Panc1 (cell line): ENCODE measurements at places on chromosomes 2 and 18. TPM values are rescaled to one million over a fixed set of nuclear protein-coding genes. Genes with fewer than 3 reads are reported as not detected.

Gene CCDC142
- total RNA-seq = 24.2 TPM

DNA sequence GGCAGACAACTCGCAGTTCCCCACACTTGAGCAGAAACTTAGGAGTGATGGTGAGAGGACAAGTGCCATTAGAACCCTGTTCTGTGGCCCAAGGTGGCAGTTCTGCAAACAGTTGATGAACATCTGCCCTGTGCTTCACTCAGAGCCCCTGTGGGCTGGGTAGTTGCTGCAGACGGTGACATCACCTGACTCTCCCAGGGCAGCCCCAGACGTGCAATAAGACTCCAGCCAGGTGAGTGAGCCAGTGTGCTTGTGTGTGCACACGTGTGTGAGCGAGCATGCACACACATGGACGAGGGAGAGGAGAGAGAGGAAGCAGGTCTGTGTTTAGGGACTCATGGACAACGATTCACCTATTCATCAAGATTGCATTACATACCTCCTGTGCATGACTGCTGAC lies 136.0 kb upstream of the GLI2 start:
- DNase-seq = no peak

DNA sequence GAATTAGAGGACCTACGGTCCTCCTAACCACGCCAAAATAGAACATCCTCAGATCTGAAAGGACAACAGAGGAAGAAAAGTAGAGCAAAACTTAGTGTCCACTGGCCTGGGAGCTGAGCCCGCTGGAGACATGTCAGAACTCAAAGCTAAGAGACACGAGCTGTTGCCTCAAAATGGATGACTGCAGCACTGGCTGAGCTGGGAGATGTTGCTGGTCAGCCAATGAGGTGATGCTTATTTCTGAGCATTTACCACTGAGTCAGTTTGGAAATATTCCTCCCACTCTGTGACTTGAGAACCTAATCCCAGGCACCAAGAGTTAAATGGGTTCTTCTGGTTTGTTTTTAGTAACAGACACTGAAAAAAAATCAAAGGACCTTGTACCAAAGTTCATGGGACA lies 32.6 kb downstream of the FBXO15 start:
- no peak for DNase-seq

Gene SP140
- total RNA-seq = 1.1 TPM

GRCh38 chr2:22829791-22830190 lies 555.2 kb upstream of the KLHL29 start:
- DNase-seq = no peak

DNA sequence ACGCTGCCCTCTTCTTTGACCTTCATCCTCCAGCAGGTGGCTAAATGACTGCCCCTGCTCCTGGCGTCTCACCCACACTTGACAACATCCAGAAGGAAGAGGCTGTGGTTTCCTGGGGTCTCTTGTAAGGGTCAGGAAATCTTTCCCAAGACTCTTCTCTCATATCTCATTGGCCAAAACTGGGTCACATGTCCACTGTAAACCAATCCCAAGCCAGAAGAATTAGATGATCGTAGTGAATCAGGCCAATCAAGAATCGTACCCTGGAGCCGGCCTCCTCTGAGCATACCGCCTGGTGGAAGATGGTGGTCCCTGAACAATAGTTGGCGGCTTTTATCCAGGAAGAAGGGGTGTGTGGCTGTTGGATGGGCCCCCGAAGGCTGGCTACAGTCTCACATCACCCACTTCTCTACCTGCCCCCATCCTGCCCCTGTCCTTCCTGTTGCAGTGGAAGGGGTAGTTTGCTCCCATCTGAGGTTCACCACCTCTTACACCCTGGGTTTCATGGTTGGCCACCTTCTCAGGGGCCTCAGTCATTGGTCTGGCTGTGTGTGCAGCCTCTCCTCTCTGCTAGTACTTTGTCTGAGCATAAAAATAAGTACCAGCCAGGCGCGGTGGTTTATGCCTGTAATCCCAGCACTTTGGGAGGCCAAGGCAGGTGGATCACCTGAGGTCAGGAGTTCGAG lies 3.8 kb downstream of the SAG start:
- DNase-seq = no peak

DNA sequence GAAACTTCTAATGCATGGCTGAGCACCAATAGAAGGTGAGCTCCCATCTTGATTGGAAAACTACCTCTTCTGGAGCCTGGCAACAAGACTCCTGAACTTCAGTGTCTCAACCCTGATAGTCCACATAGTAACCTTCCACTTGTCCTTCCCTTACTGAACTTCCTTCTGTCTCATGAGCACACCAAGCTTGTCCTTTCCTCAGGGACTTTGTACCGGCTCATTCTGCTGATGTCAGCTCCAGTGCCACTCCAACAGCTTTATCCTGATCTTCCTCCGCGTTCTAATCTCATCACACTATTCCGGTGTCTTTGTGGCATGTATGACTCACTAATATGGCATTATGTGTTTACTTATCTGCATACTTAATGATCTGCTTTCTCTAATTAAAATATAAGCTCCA lies 862.0 kb upstream of the ID2 start:
- no peak for DNase-seq

DNA sequence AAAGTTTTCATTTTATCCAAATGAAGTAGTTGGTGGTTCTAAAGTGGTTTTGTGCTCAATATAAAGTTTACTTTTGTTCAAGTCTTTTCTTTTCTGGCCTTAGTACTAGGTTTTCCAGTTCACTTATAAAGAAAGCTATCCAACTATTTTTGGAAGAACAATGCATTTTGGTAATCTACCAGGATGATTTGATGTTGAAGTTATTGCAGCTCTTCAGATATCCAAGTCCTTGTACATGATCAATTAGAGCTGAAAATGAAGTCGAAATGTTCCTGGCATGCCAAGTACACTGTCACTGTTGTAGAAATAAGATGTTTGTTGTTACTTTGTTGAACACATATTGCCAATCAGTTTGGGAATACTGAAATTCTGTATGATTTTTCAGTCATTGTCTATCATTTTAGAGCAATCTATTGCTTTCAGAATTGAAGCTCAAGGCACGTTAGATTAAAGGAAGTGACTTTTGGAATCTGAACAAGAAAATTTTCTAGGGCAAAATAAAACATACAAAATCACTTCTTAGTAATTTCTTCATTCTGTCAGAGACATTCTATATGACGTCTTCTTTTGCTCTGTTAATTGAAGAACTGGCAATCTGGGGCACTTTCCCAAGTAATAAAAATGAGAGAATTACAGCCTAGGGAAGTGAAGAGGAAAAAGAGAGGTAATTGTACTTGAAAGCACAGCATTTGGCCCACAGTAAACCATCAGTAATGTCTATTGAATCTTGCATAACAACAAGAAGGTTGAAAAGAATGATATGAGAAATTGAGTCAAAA lies 232.3 kb downstream of the MREG start:
- DNase-seq = no peak

DNA sequence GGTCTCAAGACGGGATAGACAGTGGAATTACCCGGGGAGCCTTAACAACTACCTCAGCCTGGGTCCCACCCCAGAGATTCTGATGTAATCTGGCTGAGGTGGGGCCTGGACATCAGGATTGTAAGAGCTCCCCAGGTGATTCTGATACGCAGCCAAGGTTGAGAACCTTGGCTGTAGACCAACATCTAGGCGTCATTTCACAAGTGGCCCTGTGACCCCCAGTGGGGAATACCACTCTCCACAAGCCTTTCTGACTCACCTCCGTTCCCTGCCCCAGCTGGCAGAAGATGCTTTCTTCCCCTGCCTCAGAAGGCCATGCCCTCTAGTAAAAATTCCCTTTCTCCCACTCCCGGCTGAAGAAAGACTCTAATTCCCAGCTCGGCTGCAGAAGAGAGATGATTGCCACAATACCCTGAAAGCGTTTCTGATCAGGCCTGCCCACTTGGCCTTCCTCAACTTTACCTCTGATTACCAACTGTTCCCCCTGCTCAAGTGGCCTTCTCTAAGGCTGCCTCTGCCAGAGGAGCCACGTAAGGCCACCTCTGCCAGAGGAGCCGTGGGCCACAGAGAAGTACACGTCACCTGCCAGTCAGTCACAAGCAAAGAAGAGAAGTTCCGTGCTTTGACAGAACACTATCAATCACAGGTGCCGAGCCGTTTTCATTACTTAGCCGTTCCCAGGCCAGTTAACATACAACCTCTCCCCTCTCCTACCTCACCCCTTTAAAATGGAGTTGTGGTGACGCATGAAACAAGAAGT lies 116.8 kb upstream of the PKDCC start:
- no peak for DNase-seq

- DNase-seq = no peak
Measured at GRCh38 chr18:59788791-59789106, 91.5 kb upstream of the CCBE1 start.

GRCh38 chr2:8119782-8120505 lies 561.9 kb upstream of the ID2 start:
- DNase-seq = no peak

- DNase-seq = no peak
Measured at GRCh38 chr18:70288851-70289328, at the start of gene SOCS6. Gene SOCS6 (plus strand): TSS chr18:70289045. CDS start chr18:70324669, 35,624 bp downstream.

DNA sequence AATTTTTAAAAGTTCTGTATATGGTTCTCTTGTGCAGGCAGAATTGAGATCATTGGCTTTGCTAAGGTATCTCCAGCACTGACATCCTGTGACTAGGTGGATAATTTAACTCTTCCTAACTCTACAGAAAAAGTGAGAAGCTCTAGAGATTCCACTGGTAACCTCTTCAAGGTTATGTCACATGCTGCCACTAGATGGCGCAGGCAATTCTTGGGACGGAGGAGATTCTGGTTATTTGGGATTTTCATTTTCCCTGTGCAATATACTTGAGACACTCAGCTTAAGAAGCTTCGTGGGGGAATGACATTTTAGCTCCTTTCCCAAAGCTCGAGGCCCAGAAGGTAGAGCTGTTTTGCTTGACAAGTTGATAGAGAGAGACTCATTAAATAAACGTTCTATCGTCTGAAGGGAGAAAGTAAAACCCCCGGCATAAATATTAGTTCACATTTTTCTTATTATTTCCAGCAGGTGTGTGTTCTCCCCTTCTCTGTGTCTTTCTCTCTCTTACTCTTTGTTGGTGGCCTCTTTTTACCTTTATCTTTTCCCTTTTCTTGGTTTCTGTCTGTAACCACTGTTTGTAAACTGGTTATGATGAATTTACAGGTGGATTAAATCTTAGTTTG lies 26.6 kb upstream of the LANCL1 start:
- DNase-seq = peak; percentile 27

- no peak for DNase-seq
Measured at GRCh38 chr2:174610243-174610995, 12.8 kb upstream of the WIPF1 start.

Gene EVA1A
- total RNA-seq = 0.21 TPM

GRCh38 chr2:148646231-148646559 lies 1.6 kb downstream of the EPC2 start:
- no peak for DNase-seq

GRCh38 chr2:27738349-27739057 lies 33.0 kb upstream of the MRPL33 start:
- DNase-seq = no peak

- DNase-seq = no peak
Measured at GRCh38 chr2:24912523-24912922, 7.5 kb downstream of the ADCY3 start.

DNA sequence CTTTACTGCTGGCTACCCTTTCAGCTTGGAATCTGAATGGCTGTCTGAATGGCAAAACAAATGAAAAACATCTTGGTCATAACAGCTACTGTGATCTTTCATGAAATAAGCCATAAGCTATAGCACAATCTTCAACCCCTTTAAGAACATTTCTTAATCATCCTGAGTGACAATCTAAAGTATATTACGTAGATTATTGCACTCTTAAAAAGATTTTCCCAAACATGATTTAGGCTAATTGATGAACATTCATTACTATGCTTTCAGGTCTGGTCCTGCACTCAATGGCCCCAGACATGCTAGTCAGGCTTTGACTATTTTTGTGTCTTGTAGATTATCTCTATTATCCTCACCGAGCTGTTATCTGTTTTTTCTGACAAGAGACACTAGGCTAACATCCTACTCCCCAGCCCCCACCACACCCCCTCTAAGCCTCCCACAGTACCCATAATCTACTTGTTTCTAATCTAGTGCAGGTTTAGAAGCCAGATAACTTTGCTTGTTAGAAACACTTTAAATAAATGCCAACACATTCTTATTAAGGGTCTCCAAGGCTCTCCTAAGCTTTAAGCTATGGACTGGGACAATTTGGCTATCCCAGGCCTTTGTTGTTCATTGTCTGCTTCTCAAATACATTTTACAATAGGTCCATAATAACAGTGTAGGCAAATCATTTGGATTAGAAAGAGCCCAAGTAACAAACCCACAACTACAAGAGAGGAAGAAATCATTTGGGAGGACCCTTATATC lies 4.2 kb downstream of the SMAD2 start:
- DNase-seq = no peak
